Endodermal cell (in vitro differentiated cells): ENCODE measurements at places on chromosomes 2 and 18.
A peak's percentile ranks its signal among the peaks of the same experiment; 100 is the strongest.

GRCh38 chr2:55585451-55586080 lies 31.9 kb downstream of the PPP4R3B start:
- no peak for DNase-seq

GRCh38 chr2:77161009-77161408 lies 361.2 kb downstream of the LRRTM4 start:
- DNase-seq, result no peak

DNA sequence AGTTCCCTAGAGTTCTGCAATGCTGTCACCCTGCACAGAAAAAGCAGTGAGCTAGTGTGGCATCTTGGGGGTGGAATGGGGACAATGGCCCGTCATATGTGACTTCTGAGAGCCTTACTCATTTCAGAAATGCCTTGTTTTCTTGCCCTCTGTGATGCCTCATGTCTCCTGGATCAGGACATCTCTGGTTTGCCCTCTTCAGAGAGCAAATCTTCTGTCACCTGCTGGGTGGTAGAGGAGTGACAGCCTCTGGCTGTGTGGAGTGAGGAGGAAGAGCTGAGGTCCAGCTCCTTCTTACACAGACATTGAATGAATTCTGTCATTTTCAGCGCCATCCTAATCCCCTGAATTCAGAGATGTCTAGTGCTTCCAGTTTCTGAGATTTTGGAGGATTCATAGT lies 55.6 kb upstream of the PHLPP1 start:
- peak; percentile 48 for DNase-seq

DNA sequence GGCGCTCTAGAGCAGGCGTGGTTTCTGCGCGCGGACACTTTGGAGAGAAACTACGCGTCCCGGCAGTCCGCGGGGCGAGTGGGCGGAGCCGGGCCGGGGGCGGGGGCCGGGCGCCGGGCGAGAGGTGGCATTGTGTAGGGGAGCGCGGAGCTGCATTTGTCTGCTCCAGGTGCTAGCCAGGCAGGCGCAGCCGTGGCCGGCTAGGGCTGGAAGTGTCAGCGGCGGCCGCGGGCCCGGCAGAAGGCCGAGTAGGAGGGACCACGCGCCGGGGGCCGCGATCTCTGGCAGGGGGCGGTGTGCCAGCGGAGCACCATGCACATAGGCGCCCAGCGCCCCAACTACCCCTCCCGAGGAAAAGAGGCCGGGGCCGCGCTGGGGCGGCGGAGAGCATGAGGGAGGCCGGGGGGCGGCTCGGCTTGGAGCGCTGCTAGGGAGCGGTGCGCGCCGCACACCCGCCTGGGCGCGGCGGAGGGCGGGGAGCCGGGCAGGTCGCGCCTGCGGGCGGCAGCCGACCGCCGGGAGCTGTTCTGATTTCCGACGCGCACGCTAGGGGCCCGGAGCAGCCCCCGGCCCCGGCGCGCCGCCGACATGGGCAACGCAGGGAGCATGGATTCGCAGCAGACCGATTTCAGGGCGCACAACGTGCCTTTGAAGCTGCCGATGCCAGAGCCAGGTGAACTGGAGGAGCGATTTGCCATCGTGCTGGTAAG lies at the start of gene FMNL2:
TSS of gene FMNL2 (plus strand) at position 159 of the 710 bp plus-strand sequence.
- peak; percentile 98 for DNase-seq

GRCh38 chr2:133812826-133813617 lies 244.8 kb upstream of the NCKAP5 start:
- no peak for DNase-seq

- DNase-seq, result no peak
These were observed 47.8 kb upstream of the LRP1B start for GRCh38 chr2:142178604-142179003.

DNA sequence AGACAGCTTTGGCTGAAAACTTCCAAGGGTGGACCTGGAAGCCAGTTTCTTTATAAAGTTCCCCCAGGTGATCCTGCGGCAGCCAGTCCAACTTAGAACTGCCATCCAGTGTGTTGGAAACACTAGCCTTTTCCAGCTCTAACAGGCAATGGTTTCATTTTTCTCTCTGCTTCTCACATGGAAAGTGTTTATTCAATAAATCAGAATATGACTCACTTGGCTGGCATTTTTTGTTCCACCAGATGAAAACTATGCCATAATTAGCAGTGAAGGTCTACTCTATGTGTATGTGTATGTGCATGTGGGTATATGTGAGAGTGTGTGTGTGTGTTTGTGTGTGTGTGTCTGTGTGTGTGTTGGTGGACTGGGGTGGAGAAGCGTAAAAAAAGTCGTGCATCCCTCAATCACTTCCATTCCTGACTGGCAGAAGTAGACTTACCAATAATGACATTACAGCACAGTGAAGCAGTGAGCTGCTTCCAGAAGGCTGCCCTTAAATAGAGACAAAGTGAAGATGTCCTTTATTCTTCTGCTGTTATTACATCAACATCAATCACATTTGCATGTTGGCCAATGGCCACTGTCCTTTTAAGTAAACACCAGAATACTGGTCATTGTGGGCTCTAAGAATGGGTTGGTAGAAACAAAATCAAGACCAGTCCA lies 90.9 kb upstream of the SETBP1 start:
- DNase-seq, result no peak

DNA sequence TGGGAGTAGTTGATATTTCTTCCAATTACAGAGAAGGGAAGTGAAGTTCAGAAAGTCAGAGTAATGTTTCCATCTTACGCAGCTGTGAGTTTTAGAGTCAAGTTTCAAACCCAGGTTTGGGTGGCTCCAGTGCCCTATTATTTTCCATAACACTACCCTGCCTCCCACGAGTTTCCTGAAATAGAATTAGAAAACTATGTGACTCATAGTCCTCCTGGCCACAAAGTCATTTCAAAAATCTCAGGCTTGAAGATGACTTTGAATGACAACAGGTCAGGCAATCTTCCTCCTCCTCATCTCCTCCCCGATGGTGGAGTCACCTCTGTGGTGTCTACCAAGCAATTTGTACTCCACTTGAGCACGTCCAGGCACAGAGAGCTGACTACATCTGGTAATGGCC lies 212.3 kb upstream of the TRIB2 start:
- no peak for DNase-seq

GRCh38 chr2:150464270-150464669 lies 23.2 kb downstream of the RND3 start:
- DNase-seq, result no peak

- no peak for DNase-seq
These were observed 31.2 kb upstream of the TBR1 start for GRCh38 chr2:161384864-161385263.

- no peak for DNase-seq
These were observed 15.8 kb downstream of the ASAP2 start for GRCh38 chr2:9222239-9222892.

GRCh38 chr2:238882082-238882755 lies 34.3 kb downstream of the TWIST2 start:
- no peak for DNase-seq

DNA sequence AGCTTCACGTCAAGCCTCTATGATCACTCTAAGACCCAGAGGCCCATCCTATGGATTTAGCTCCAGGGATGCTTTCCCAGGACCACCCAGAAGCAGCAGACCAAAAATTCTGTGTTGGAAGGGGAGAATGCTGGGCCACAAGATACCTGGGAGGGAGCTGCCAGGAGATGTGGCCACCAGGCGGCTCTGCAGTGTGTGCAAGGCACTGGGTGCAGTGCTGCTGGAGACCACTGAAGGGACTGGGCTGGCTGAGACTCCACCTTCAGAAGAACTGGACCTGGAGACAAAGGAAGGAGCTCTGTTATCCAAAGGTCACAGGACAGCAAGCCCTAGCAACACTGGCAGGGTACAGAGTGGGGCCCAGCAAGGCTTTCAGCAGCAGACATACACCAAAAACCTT lies 34.0 kb downstream of the KANSL3 start:
- DNase-seq, result peak; percentile 80
